Stromal cell of bone marrow (primary cell): ENCODE measurements at places on chromosomes 4 and X.
A peak's percentile ranks its signal among the peaks of the same experiment; 100 is the strongest.

GRCh38 chr4:122674371-122674770 lies 53.5 kb upstream of the IL21 start:
- DNase-seq = no peak

- no peak for DNase-seq
Observed at GRCh38 chrX:138986235-138986634, 274.7 kb upstream of the FGF13 start.

DNA sequence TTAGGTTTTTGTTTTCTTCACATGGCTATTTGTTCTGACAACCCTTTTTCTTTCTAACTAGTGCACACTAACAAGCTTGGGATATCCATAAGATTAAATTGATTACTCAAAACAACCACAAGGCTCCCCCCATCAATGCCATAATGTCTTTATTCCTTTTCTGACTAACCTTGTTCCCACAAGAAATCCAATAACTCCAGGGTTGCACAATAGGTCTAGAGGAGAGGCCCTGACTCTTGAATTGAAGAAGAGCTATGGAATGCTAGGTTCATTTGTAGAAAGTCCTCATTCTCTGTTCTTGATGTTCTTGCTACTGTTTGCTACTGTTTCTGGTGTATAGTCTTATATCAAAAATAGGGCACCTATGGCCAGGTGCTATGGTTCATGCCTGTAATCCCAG lies 71.0 kb downstream of the PRRG1 start:
- DNase-seq = no peak

DNA sequence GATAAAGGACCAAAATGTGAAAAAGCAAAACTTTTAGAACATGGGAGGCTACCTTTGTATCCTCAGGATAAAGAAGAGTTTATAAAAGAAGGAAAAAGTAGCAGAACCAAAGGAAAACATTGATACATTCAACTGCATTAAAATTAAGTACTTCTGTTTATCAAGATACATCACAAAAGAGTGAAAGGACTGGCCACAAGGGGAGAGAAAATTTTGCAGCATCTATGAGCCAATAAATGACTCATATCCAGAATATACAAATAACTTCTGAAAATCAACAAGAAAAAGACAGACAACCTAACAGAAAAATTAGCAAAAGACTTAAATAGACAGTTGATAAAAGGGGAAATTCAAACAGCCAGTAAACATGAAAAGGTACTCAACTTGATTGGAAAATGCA lies 177.1 kb downstream of the RBMX2 start:
- DNase-seq = no peak

- no peak for DNase-seq
Observed at GRCh38 chr4:108829966-108830492, 67.2 kb upstream of the ETNPPL start.

DNA sequence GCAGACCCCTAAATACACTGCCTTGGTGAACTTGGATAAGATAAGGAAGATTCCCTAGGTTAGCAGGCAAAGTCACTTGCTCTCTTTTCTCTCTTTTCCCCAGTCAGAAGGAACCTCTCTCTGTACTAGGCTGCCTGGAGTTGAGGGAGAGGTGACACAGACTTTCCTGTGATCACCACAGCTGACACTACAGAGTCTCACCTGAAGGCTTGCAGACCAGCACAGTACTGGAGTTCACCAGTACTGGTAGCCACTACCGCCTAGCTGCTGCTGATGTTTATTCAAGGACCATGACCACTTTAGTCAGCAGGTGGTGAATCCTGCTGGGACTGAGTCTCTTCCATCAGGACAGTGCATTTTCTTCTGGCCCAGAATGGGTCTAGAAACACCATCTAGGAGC lies 63.3 kb downstream of the PTPN13 start:
- DNase-seq = no peak

GRCh38 chr4:1052231-1052671 lies 40.8 kb downstream of the FGFRL1 start:
- no peak for DNase-seq

DNA sequence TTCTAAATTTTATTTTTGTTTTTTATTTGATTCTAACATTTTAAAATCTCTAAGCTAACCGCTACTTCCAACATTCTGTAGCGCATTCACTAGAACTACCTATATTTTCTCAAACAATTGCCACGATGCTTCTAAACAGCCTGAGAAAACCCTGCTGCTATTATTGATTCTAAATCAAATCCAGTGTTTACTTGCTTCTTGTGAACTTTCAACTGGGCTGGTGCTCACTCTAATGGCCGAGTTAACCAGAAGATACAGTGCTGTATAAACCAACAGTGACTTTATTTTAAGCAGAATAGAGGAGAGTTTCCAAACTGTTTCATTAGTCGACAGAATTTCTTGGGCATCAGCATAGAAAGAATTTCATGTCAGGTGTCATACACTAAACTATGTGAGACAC lies 110.3 kb downstream of the DLG3 start:
- DNase-seq = no peak

DNA sequence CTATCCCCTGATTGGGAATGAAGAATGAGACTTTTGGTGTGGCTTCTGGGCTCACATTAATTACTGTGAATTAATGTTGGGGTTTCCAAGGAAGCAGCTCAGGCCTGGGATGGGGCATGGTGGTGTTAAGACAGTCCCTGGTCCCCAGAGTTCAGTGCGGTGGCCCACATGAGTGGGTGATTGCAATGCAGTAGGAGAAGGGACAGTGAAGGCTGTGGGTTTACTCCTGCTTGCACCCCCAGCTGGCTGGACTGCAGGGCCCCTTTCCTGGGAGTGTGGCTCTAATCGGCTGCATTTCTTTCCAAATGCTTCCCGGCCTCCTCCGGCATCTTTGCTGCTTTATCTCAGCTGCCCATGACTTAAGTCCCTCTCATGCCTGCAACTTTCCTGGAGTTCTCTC lies 28.2 kb upstream of the GPR78 start:
- no peak for DNase-seq

DNA sequence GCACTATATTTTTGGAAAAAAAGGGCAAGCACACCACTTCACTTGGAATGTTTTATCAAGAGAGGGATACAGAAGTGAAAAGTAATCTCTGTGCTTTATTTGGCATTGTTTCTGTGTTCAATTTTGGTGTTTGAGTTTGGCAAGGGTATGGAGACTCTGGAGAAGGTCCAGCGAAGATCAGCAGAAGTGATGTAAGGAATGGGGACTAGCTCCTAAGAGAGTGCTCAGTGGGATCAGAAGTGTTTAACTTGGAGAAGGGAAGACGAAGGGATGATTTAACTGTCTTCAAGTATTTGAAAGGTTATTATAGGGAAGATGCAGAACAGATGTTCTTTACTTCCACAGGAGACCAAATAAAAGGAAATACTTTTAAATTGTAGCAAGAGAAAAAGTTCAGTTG lies 74.3 kb downstream of the CFAP299 start:
- peak; percentile 36 for DNase-seq

DNA sequence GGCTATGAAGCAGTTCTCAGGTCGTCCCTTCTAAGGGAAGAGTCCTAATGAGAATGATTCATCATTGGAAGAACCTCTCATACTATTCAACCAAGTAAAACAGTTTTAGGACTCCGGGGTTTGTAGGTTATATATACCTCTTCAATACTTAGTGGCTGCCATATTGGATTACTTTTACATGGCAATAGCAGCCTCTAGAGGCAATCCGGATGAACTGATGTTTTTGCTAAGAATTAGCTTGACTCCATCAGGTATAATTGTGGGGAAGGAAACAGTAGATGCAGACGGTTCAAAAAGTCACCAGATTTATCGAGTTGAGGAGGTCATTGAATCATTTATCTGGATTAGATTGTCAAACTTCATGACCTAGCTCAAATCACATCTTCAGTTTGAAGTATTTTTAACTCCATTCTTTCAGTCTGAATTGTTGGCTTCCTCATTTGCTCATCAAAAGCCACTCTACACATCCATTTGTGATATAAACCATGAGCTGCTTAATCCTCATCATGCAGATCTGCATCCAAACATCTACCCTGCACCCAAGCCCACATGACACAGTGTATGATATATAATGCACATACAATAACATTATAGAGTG lies 28.4 kb downstream of the GUCY1B1 start:
- peak; percentile 44 for DNase-seq

DNA sequence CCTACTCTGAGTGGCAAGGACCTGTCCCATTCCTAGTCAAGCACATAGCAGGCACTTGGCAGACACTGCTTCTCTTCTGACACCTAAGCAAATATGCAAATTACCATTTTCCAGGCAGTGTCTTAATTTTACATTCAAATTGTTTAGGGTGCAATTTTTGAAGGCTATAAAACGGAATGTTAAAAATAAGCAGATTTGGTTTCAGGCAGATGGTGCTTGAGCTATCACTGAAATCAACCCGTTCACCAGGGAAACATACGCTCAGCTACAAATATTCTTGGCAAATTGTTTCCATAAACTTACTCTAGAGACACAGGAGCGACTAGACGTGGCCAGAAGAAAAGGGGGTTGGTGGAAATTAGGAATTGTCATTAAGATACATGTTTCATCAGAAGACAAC lies 45.7 kb downstream of the BEND2 start:
- DNase-seq = no peak

DNA sequence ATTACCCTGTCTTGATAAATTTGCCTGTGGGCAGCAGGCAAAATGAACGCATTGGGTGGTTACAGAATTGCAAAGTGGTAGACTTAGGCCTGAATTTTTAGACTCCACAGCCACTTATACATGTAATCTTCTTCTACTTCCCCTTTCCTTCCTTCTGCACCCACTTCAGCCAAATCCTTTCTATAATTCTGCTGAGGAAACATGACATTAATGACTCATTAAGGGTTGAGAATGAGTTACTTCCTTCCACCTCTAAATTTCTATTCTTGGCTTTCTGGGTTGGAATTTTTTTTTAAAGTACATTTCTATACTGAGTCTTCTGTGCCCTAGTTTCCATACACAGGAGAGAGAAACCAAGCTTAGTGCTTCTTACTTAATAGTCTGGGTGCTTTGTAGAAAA lies 10.1 kb downstream of the PAPSS1 start:
- DNase-seq = no peak

DNA sequence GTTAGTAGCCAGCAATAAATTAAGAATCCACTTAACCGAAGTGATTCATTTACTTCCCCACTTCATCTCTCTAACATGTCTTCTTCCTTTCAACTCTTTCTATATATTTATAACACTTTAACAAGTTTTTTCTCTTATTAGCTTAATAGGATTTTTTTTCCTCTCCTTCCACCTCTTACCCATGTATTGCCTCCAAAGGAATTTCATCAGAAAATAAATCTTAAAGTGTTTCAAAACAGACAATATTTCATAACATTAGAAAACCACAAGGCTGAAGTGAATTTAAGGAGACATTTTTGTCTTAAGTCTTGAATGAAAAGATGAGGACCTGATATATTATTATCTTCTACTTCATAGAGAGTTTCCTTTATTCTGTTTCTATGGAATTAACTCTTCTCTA lies 101.5 kb downstream of the PDGFC start:
- peak; percentile 10 for DNase-seq

- no peak for DNase-seq
Observed at GRCh38 chr4:128565565-128566186, 243.8 kb upstream of the JADE1 start.

GRCh38 chr4:16125571-16126445 lies 42.0 kb upstream of the PROM1 start:
- no peak for DNase-seq

DNA sequence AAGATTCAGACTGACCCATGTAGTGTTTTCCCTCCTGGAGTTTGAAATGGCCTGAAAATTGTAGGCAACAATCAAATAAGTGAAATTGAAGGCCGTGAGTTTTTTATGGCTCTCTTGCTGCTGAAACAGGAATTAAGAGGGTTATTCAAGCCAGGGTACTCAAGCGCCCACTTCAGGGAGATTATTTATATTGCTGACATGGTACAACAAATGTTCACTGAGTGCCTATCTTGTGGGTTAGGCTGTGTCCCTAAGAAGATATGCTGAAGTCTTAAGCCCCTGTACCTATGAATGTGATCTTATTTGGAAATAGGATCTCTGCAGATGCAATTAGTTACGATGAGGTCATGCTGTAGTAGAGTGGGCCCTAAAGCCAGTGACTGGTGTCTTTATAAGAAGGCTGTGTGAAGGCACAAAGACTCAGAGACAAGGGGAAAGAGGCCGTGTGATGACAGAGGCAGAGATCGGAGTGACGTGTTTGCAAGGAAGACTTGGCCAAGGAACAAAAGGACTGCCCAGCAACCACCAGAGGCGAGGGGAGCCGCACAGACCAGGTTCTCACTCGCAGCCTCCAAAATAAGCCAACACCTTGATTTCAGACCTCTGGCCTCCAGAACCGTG lies 72.9 kb downstream of the MED28 start:
- DNase-seq = no peak

DNA sequence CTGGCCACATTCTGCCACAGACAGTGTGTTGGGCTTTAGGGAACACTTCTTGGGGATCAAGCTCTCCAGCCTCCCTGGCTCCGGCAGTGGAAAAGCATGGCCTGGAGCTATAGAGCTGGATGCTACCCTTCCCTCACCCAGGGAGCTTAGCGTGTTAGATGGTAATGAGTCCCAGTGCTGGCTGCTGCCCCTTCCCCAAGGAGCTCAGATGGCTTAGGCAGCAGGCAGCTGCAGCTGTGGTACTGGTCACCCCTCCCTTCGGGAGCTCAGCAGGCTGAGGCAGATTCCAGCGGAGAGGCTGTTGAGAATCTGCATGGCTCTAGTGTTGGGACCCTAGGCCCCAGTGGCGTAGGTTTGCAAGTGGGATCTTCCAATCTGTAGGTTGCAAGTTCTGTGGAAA lies 19.5 kb downstream of the TMEM144 start:
- no peak for DNase-seq

GRCh38 chr4:89161841-89162240 lies 50.5 kb downstream of the TIGD2 start:
- peak; percentile 41 for DNase-seq

DNA sequence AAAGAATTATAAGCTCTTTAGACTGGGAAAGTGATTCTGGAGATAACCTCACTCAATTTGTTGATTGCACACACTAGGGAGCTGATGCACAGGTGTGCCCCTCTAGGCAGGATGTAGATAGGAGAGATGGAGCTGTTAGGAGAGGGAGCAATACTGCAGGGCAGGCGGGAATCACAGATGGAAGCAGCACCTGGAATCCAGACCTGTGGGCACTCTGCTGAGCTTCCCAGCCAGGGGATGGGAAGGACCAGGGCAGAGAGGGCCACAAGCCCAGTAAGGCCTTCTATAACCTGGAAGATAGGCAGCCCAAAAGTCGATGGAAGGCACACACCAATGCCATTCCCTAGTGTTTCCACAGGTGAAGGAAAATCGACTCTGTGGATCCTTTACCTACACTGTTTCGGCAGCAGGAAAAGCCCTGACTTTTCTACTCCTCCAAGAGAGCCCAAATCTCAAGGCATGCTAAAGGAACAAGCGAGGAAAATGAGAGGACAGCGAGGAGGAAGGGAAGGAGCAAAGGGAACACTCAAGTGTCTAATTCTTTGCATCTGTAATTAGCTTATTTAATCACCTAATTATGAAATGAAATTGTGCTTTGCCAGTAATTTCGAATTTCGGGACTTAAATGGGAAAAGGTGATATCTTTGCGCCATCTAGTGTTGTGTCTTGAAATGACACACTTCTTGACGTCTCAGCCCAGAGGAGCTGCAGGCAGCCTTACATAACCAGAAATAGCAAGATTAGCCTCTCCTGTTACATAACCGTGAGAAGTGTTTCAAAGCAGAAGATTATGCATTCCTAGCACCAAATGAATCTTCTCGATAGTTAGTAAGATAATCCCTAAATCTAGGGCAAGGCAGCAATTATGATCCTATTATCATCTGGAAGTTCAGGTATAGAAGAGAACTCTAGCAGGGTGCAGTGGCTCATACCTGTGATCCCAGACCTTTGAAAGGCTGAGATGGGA lies 31.0 kb upstream of the TLR3 start:
- DNase-seq = peak; percentile 65

GRCh38 chr4:173252024-173252935 lies 81.9 kb downstream of the HMGB2 start:
- DNase-seq = peak; percentile 96

GRCh38 chrX:15856636-15857035 lies 2.0 kb upstream of the AP1S2 start:
- DNase-seq = no peak
